Hindlimb muscle (tissue), 1 donor: ENCODE measurements at places on chromosomes 7 and 10. TPM values are rescaled to one million over a fixed set of nuclear protein-coding genes. Genes with fewer than 3 reads are reported as not detected.

Gene CDNF
- polyA plus RNA-seq = 2.9 TPM

Gene ANKRD61
- polyA plus RNA-seq = 1.7 TPM

Gene MDH2
- 264 TPM for polyA plus RNA-seq

Gene CYP26C1
- not detected for polyA plus RNA-seq

Gene KEL
- polyA plus RNA-seq = 1.1 TPM

Gene NUTM2E
- 0.67 TPM for polyA plus RNA-seq

Gene DMBT1
- polyA plus RNA-seq = 0.03 TPM

DNA sequence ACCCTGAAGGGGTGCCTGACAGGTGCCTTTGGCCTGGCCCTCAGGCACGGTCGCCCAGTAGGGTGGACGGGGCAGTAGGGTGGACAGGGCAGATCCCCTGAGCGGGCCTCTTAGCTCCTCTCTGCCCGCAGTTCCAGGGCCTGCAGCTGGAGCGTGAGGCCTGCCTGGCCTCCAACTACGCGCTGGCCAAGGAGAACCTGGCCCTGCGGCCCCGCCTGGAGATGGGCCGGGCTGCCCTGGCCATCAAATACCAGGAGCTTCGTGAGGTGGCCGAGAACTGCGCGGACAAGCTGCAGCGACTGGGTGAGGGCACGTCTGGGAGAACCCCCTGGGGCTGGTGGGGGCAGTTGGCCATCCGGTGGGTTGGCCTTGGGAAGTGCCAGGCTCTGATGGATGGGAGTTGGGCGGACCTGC lies 1.7 kb downstream of the VPS37D start:
- DNase-seq = no peak

GRCh38 chr10:110781139-110781538 lies 90.6 kb upstream of the PDCD4 start:
- DNase-seq = no peak

- no peak for DNase-seq
These were observed 106.4 kb downstream of the CAMK1D start for GRCh38 chr10:12455766-12456165.

GRCh38 chr7:157881048-157881771 lies 544.4 kb downstream of the DNAJB6 start:
- DNase-seq = no peak

GRCh38 chr10:63670291-63670898 lies 149.2 kb downstream of the REEP3 start:
- peak; percentile 35 for DNase-seq

GRCh38 chr10:122085423-122085911 lies 96.5 kb downstream of the TACC2 start:
- no peak for DNase-seq

DNA sequence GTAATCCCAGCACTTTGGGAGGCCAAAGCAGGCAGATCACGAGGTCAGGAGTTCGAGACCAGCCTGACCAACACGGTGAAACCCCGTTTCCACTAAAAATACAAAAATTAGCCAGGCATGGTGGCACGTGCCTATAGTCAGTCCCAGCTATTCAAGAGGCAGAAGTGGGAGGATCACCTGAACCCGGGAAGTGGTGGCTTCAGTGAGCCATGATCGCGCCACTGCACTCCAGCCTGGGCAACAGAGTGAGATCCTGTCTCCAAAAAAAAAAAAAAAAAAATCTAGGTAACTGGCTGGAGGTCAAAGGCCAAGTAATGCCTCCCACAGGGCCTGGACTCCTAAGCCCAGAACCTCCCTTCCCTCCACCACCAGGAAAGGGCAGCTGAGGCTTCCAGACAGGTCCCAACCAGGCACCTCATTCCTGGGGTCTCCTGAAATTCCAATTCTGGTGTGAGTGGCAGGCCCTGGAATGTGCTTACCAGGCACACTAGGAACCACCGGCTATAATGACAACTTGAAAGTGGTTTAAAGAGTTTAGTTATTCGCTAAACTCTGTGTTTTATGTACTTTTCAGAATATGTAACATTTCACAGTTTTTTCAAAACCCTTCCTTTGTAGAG lies 86.9 kb upstream of the TNRC18 start:
- DNase-seq = no peak

DNA sequence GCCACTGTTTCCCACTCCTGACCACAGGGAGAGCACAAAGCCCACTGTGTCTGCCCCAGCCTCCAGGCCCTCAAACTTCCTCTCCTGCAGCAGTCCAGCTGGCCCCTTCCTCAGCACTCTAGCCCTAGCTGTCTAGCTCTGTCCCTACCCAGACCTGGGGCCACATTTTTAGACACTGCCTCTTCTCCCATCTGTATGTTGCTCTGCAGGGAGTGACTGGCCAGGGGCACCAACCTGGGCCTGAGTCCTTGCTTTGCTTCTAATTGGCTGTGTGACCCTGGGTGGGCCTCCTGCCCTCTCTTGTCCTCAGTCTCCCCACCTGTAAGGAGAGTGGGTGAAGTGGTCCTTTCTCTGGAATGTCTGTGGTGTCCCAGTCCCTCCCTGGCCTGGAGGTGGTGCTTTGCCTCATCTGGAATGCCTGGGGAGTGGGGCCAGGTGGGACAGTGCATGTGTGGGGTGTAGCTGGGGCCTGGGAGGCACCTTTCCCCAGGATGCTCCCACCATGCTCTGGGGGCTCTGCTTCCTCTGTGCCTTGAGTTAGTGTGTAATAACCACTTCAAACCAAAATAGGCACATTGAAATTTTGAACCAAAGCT lies 25.1 kb downstream of the AQP1 start:
- no peak for DNase-seq

- DNase-seq = no peak
These were observed 10.8 kb upstream of the LIPA start for GRCh38 chr10:89262086-89263051.

GRCh38 chr7:150569245-150569955 lies 2.2 kb downstream of the GIMAP4 start:
- DNase-seq = no peak

- no peak for DNase-seq
These were observed 6.1 kb upstream of the NCAPG2 start for GRCh38 chr7:158710651-158711102.

GRCh38 chr7:151652111-151652510 lies 132.4 kb upstream of the RHEB start:
- no peak for DNase-seq

DNA sequence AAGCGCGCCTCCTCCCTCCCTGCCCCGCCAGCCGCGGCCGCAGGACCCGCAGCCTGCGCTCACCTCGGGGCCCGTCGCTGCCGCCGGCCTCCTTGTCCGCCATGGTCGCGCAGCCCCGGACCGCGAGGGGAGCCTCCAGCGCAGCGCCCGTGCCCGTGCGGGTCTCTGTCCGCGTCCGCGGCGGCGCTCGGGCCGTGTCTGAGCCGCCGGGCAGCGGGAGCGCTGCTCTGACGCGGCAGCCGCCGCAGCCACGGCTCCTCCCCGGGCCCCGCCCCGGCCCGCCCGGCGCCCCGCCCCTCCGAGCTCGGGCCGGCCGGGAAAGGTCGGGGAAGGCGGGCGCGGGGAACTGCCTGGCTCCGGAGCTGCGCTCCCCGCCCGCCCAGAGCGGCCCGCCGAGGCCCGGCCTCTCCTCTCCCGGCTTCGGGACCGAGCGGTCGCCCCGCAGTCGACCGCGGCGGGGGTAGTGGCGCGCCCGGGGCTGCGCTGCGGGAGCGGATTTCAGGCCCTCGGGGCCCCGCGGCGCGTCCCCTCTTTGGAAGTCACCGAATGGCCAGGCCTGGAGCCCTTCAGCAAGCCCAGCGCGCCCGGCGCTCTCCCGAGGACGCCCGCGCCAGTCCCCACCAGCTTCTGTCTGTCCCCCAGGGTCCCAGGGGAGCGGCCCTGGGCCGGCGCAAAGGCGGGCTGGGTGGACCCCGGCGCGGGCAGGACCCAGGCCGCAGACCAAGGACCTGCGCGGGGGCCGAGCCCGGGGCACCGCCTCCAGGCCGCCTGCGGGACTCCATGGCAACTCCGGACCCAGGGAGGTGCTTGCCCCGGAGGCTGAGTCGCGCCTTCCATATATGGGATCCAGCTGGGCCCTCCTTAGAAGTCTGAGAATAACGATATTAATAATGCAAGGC lies at the start of gene HSPA12A:
Gene HSPA12A (minus strand): TSS at position 200 of the 899 bp plus-strand sequence. CDS start 97 bp downstream, at position 103.
- DNase-seq = peak; percentile 83
